ENCODE measurements at places on chromosomes 1 and 21. TPM values are rescaled to one million over a fixed set of nuclear protein-coding genes. Genes with fewer than 3 reads are reported as not detected.
A peak's percentile ranks its signal among the peaks of the same experiment; 100 is the strongest.

The MX2 gene
- total RNA-seq = 3.8 TPM

The TACSTD2 gene
- 0.37 TPM for total RNA-seq

The LCE3E gene
- not detected for total RNA-seq

The KIF14 gene
- 0.67 TPM for total RNA-seq

DNA sequence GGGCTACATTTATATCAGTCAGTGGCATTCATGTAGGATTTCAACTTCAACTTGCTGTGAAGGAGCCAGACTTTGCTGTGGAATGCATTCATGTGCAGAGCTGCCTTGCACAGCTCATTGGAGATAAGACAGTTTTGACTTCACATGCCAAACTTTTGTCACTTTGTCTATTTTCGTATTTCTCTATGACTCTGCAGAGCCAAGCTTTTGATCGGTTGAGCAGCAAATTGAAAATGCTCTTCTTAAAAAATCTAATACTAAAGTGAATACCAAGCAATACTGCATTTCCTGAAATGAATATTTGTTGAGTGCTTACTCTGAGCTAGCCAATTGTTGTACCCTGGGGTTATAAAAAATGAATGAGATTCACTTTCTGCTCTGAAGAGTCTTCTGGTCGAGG lies 388.7 kb downstream of the ST6GALNAC3 start:
- DNase-seq = no peak

DNA sequence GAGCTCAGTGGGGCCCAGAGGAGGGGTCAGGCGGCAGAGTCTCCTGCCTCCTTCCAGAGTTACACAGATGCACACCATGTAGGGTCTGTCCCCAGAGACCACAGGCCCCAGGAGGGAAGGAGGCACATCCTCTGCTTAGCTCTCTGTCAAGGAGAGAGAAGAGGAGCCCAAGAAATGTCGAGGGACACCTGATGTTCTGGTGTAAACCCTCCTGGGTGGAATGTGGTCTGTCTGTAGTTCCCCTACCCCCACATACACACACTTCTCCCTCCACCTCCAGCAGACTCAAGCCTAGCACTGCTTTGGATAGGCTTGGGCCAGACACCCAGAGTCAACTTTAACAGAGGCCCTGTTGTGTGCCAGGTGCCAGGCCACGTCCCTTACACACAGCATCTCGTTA lies 34.2 kb downstream of the KIF21B start:
- DNase-seq = no peak

DNA sequence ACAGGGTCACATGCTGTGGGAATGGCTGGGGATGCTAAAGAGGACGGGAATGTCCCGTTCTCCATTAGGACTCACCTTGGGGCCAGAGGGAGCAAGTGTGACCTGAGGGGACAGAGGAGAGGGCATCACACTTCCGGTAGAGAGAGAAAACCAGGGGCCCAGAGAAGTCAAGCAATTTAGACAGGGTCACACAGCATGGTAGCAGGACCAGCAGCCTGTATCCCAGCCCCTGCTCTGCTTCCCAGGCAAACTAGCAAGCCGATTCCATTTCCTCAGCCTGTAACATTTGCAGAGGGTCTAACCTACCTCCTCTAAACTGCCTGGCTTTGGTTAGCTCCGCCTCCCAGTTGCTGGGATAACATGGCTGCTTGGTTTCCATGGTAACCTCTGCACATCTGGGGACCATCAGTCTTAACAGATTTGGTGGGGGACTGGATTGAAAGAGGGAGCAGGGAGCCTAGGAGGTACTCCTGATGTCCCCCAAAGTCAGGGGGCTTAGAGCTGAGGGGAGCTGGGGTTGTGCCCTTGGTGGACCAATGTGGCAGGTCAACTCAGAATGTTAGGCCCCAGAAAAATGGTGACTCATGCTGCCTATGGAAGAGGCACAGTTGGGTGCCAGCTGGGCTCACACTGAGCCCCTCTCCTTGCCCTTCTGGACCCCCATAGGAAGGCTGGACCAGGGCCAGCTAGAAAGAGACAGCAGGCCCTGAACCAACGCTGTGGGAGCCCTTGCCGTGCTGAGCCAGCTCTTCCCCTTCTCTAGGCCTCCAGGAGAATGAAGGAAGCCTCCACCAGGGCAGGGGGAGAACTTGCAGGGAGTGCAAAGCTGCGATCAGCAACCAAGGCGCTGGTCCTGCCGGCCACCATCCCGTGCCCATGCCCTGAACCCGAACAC lies 9.5 kb downstream of the COL16A1 start:
- no peak for DNase-seq

DNA sequence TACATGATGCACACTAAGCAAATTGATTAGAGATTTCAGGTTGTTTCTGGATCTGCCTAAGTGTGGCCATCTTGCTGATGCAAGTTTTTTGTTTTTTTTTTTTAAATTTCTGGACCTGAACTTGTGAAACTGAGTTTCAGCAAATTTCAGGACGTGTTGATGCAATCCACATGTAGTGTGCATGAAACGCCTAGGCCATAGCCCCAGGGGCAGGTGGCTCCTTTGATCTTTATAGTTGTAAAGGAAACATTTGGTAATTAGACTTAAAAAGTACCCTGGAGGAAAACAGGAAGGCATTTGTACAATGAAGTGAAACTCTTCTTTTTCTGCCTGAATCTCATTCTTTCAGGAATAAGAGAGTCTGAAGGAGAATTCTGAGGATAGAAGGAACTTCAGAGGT lies 162.2 kb upstream of the LHX8 start:
- no peak for DNase-seq

DNA sequence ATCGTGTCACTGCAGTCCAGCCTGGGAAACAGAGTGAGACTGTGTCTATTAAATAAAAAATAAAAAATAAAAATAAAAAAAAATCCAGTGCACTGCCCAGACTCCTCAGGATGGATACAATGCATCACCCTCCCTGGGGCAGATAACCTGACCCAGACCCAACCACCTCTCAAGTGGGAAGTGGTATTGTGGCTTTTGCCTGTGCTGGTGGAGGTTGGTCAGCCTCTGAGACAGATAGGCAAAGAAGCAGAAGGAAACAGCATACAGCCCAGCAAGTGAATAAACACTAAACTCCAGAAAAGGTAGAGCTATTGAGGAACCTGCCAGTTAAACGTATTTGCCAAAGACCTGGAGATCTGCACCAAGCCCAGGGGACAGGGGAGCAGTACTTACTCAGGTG lies 22.0 kb downstream of the HHIPL2 start:
- no peak for DNase-seq

- no peak for DNase-seq
Measured at GRCh38 chr1:91427741-91428140, 23.1 kb upstream of the HFM1 start.

- DNase-seq = no peak
Measured at GRCh38 chr1:20993716-20994575, 182.8 kb downstream of the EIF4G3 start.

GRCh38 chr21:41120997-41121396 lies 47.0 kb upstream of the BACE2 start:
- DNase-seq = no peak

DNA sequence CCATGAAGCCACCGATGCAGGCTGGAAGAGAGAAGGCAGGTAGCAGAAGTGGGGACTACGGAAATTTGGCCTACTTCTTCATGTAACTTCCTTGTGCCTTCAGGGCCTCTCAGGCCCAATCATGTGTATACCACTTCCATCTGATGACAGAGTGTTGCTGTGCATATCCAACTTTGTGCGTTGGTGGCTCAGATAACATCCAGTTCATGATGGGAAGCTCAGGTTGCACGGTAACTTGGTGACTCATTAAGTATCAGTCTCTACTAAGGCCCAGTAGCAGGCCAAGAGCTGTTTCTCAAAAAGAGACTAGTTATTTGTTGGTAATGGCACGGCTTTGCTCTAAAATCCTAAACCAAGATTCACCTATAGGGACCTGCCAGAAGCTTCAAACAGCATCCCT lies 117.6 kb downstream of the LTN1 start:
- no peak for DNase-seq

DNA sequence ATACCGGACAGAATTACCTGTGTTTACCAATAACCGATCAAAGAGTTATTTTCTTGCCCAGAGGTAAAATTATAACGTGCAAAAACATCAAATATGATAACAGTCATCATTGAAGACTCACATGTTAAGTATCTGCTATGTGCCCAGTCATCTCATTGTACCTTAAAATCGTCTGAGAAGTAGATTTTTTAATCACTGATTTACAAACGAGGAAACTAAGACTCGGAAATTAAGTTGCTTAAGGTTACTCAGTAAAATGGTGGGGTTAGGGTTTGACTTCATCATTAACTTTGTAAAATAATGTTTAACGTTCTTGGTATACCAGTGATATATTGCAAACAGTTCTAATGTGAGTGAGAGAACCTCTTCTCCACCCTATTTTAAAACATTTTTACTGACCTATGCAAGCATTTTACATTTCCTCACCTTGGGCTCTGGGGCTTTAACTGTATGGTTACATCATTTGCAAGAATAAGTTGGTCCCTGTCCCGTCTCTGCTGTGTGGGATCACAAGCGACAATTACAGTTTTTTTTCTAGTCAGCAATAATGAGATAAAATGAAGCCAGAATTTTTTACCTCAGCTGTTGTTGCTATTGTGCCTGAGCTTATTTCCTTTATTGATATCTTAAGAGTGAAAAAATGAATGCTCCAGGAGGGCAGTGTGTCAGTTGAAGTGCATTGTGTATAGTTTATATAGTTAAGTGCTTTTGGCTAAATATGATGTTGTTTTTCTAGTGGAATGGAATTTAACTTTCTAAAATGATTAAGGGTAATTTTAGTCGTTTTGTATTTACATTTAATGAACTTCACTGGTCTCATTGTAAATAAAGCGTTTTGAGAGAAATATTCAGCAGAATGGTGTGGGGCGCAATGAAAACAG lies 2.7 kb downstream of the RPRD2 start:
- DNase-seq = no peak

- DNase-seq = no peak
Measured at GRCh38 chr1:67382292-67382691, 47.9 kb downstream of the SERBP1 start.

GRCh38 chr1:63693944-63694571 lies 79.8 kb upstream of the ROR1 start:
- no peak for DNase-seq

- no peak for DNase-seq
Measured at GRCh38 chr1:93816970-93817678, 61.9 kb downstream of the DNTTIP2 start.

DNA sequence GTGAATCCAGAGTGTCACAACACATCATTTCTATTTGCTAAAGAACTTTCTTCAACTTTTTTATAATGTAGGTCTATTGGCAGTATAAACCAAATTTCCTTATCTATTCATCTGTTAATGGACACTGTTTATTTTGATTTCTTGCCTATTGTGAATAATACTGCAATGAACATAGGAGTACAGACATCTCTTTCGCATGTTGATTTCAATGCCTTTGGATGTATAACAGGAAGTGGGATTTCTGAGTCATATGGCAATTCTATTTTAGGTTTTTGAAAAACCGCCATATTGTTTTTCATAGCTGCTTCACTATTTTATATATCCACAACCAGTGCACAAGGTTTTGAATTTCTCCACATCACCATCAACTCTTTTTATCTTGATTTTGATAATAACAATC lies 198.7 kb downstream of the KCNT2 start:
- DNase-seq = no peak

GRCh38 chr1:47104816-47105215 lies 32.4 kb upstream of the CYP4A22 start:
- no peak for DNase-seq

DNA sequence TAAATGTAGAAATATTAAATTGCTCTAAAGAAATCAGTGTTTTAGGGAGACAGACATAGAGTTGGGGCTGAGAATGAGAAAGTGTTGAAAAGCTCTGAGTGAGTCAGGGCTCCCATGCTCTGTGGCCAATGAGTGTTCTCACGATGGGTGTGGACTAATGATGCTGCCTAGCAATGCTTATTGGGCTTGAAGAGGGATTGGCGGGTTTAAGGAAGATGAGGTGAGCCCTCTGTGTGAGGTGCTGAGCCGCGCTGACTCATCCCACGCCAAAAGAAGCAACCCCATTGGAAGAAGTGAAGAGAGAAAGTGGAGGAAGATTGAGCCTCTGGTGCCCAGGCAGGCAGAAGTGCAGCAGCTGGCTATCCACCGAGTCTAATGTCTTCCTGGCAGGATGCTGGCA lies 65.1 kb upstream of the DPT start:
- DNase-seq = no peak

DNA sequence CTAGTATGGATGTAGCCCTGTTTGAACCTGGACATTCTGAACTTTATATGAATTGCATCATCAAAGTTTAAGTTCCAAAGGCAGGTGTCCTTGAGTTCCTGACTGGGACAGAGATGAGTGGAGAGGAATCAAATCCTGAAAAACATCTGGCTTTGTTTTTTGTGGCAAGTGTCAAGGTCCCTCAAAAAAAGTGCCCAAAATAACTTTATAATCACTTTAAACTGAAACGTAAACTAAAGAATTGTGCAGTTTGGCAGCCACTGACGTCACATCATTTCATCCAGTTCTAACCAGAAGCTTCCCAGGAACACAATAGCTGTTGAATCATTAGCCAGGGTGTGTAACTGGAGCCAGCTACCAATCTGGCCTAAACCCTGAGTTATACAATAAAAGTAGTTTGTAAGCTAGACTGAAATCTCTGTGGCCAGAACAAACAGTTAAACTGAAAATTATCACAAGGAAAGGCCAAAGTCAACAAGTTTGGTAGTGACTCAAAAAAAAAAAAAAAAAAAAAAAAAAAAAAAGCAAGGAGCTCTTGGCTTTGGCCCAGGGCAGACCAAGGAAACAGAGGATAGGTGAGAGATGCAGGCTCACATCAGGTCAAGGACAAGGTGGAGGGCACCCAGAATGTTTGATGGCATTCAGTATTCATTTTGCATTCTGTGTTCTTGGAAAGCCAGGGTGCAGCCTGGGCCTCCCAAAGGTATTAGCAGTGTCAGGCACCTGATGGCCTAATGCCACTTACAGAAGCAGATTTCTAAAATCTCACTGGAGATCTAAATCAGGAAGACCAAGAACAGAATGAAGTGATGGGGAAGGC lies 74.3 kb downstream of the TNFSF18 start:
- DNase-seq = peak; percentile 71

- DNase-seq = no peak
Measured at GRCh38 chr1:152127673-152128072, 12.4 kb upstream of the TCHH start.

DNA sequence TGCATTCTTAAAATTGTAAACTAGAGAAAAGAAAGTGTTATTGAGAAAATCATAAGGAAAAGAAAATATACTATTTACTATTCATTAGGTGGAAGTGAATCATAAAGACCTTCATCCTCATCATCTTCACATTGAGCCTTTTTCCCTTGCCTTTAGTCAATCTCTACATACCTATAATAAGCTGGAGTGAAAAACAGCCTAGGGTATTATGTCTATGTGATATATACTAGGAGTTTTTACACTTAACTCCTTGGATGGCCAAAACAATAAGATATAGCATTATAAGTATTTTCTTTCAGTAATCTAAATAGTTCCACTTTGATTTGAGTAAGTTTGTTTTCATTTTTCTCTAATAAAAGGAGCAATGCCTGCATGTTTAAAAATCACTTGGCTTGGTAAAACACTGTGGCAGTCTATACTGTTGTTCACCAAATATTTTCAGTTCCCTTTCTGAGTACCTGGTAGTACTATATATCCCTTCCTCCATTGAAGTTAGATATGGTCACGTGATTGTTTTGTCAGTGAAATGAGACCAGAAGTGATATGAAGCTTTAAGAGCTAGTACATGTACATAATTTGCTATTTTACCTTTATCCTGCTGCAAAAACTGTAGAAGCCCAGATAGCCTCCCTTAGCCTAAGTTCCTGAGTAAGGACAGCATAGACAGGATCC lies 78.3 kb downstream of the CLEC20A start:
- DNase-seq = no peak
